ENCODE measurements at places on chromosomes 2 and 18. TPM values are rescaled to one million over a fixed set of nuclear protein-coding genes. Genes with fewer than 3 reads are reported as not detected.

DNA sequence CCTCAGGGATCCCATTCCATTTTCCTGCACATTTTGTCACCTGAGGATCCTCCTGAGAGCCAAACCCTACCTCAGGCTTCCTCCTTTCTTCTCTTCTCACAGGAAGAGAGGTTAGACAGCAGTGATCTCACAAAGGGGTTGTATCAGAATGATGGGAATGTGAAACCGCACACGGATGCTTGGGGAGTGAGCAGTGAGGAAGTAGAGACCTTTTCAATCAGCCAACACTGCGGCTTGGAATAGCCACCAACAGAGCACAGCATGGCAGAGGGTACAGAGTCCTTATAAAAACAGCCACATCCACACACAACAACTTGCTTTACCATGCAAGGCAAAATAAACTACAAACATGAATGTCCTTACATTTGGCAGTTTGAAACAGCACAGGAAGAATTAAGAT lies 8.7 kb downstream of the TMEM182 start:
- H3K27ac ChIP-seq: no peak overlapping the region
- no peak overlapping the region for H3K4me3 ChIP-seq
- H3K27me3 ChIP-seq: no peaks in the 10 kb centered on the region
- H3K4me1 ChIP-seq: peaks cover 10% of the 10 kb centered on the region
- no peaks in the 10 kb centered on the region for H3K36me3 ChIP-seq

DNA sequence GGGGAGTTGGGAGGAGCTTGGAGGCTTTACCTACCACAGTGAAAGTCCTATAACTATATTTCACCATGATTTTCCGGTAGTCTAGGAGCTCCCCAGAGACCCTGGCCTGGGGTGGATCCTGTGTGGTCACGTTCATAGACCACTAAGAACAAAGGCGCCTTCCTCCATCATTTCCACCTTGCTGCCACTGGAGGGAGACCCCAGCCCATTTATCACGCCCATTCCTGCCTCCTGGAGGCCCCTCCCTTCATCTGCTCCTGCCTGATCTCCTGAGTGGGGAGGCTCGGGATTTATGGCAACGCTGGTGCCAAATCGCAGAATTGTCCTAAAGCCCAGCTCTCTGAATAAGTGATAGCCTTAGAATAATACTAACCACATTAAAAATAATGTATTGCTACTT lies 507.6 kb upstream of the SPHKAP start:
- H3K4me1 ChIP-seq: peaks cover 5% of the 10 kb centered on the region
- H3K4me3 ChIP-seq: no peak overlapping the region
- peaks cover under 1% of the 10 kb centered on the region for H3K27me3 ChIP-seq
- no peak for DNase-seq

DNA sequence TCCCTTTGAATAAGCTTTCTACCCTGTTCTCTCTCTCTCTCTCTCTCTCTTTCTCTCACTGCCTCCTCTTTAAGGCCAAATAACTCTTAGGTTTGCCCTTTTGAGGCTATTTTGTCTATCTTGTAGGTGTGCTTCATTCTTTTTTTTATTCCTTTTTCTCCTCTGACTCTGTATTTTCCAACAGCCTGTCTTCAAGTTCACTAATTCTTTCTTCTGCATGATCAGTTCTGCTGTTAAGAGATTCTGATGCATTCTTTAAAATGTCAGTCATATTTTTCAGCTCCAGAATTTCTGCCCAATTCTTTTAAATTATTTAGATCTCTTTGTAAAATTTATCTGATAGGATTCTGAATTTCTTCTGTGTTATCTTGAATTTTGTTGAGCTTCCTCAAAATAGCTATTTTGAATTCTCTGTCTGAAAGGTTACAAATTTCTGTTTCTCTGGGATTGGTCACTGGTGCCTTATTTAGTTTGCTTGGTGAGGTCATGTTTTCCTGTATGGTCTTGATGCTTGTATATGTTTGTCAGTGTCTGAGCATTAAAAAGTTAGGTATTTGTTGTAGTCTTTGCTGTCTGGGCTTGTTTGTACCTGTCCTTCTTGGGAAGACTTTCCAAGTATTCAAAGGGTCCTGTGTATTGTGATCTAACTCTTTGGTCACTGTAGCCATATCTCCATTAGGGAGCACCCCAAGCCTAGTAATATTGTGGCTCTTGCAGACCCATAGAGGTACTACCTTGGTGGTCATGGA lies 35.4 kb upstream of the DYNC1I2 start:
- peaks cover 25% of the 10 kb centered on the region for H3K27me3 ChIP-seq
- DNase-seq: no peak
- peaks cover 12% of the 10 kb centered on the region for H3K4me1 ChIP-seq
- H3K4me3 ChIP-seq: no peak overlapping the region
- H3K36me3 ChIP-seq: peaks cover 7% of the 10 kb centered on the region

Gene SLC9A4
- total RNA-seq: not detected

GRCh38 chr2:86283411-86284030 lies 53.9 kb downstream of the REEP1 start:
- H3K4me3 ChIP-seq: no peak overlapping the region
- no peak for DNase-seq
- H3K27ac ChIP-seq: no peak overlapping the region
- H3K27me3 ChIP-seq: peaks cover 37% of the 10 kb centered on the region

Gene ACMSD
- not detected for total RNA-seq

DNA sequence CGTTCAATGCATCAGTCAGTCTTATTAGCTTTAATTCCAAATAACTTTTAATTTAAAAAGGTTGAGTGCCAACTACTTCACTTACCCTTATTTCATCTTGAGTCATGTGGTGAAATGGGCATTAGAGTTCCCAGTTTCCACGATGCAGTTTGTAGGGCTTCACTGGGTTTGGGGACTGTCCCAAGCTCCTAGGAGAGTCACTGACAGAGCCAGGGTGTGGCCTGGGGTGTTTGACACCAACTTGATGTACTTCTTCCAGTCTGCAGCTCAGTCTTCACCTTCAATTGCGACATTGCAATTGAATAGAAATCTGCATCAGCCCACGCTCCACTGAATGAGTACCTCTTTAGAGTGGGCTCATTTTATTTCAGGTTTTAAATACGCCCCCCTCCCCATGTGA lies 165.3 kb downstream of the ARL4C start:
- no peaks in the 10 kb centered on the region for H3K36me3 ChIP-seq
- H3K4me3 ChIP-seq: no peak overlapping the region
- peaks cover 30% of the 10 kb centered on the region for H3K27me3 ChIP-seq
- no peak overlapping the region for H3K27ac ChIP-seq
- H3K4me1 ChIP-seq: peaks cover 9% of the 10 kb centered on the region

Gene LIMS2
- 59.6 TPM for total RNA-seq

- H3K4me3 ChIP-seq: no peak overlapping the region
- H3K27me3 ChIP-seq: peaks cover 11% of the 10 kb centered on the region
- DNase-seq: no peak
- no peaks in the 10 kb centered on the region for H3K36me3 ChIP-seq
These were observed 172.8 kb upstream of the SPRED2 start for GRCh38 chr2:65605058-65605742.

DNA sequence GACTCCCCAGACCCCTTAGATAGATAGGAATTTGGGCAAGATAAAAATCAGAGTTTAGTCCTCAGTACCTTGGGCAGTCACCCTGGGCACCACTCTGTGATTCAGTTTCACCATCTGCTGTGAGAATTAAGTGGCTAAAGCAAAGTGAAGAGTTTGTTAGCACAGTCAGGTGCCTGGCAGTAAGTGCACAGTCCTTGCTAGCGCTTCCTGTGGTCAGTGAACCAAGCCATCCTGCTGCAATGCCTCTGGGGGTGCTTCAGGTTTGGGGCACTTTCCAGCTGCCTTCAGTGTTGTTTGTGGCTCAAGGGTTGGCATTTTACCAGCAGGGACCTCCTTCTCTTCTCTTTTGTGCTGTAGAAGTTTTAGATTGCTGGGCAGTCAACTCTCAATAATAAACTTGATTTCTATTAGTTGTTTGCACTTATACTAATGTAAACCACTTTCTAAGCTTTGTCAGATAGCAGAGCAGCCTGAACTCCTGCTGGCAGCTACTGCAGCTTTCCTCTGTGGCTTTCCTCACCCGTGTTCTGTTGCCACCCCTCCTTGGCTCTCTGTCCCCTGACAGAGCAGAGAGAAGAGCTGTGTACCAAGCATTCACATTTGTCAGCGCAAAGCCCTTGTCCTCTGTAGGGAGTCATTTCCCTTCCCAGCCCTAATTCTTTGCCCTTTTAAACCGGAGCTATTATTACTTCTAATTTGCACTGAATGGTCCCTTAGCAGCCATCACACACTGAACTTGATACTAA lies 48.4 kb upstream of the RMP24 start:
- H3K27ac ChIP-seq: no peak overlapping the region
- peaks cover 16% of the 10 kb centered on the region for H3K27me3 ChIP-seq
- no peaks in the 10 kb centered on the region for H3K4me1 ChIP-seq
- no peak overlapping the region for H3K4me3 ChIP-seq
- DNase-seq: no peak

DNA sequence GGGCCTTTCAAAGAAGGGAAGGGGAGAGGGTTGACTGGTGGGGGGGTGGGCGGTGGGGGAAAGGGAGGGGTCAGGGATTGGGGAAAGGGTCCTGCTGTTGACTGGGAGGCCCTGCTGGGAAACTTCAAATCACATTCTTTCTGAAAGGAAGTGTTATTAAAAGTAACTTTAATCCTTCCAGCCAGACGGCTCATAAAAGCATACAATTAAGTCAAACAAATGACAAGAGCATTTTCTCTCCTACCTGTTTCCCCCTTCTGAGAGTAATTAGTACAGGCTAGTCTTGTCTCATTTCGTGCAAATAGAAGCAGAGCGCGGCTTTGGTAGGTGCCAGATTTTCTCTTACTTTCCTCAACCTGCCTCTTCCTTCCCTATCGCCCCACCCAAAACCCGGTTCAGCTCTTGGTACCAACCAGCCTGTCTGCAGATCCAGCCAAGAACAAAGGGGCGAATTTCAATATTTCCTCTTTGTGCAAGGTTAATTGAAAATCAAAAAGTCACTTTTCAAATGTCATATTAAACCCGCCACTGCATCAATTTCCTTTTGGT lies 2112.6 kb upstream of the PIK3C3 start:
- H3K27ac ChIP-seq: no peak overlapping the region
- no peak for DNase-seq
- H3K4me3 ChIP-seq: no peak overlapping the region
- no peaks in the 10 kb centered on the region for H3K36me3 ChIP-seq
- peaks cover 27% of the 10 kb centered on the region for H3K4me1 ChIP-seq
- H3K27me3 ChIP-seq: peaks cover 4% of the 10 kb centered on the region

DNA sequence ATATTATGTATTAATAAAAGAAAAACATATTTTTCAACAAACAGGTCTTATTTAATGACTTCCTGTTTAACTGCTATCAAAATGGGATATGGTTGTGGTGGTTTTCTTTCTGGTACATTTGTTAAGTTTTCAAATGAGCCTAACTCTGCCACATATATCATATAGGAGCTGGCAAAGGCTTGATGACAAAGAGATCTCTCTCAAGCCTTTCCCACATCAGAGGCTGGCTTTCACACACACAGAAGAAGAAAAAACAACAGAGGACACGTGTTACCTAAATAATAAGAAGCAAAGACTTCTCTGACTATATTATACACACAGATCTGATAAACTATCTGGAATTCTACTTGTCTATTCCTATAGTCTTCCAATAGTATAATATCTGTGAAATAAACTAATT lies 46.1 kb downstream of the CFAP36 start:
- H3K4me3 ChIP-seq: no peak overlapping the region
- peaks cover 54% of the 10 kb centered on the region for H3K36me3 ChIP-seq
- peaks cover 2% of the 10 kb centered on the region for H3K27me3 ChIP-seq
- no peaks in the 10 kb centered on the region for H3K4me1 ChIP-seq

DNA sequence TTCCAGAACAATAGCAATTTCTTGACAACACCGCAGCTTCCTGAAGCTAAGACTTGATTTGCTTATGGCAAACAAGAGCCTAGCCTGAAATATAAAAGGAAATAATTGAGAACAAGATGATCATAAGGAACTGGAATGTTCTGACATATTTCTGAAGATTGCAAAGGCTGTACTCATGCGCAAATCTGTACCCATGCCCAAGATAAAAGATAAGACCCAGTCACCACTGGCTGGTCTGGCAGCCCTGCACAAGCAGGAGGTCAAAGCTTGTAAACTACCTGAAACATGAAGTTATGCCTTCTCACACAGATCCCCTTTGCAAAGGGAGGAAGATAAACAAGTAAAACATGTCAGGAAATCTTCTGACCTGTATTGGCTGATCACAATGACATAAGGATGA lies 160.8 kb upstream of the GYPC start:
- DNase-seq: no peak
- H3K36me3 ChIP-seq: no peaks in the 10 kb centered on the region
- no peak overlapping the region for H3K4me3 ChIP-seq

Gene ARHGEF33
- total RNA-seq: 0.72 TPM

DNA sequence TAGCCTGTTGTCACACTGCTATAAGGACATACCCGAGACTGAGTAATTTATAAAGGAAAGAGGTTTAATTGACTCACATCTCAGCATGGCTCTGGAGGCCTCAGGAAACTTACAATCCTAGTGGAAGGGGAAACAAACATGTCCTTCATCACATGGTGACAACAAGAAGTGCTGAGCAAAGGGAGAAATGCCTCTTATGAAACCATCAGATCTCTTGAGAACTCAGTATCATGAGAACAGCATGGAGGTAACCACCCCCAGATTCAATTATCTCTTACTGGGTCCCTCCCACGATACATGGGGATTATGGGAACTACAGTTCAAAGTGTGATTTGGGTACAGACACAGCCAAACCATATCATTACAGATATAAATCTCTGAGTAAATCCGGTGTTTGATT lies 148.7 kb downstream of the PRPF40A start:
- DNase-seq: no peak
- H3K36me3 ChIP-seq: peaks cover 8% of the 10 kb centered on the region
- no peak overlapping the region for H3K4me3 ChIP-seq

Gene NEU4
- 0.13 TPM for total RNA-seq

DNA sequence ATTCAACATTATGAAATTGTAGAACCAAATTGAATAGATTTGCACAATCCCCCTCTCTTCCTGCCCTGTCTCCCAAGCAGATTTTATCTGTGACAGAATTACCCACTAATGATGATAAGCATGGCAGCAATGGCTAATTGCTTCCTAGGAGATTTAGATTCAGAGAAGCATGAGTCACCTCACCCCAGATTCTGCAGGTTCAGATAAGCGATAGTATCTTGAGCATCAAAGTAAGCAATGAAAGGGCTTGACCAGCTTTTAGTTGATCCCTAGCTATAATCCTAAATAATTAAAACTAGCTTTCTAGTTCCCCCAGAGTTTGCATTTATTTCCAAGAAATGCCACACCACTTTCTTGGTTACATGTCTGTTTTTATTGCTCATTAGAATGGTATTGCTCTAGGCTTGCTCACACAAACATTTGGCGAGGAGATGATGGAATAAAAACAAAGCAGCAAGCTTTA lies 204.3 kb downstream of the GULP1 start:
- H3K27me3 ChIP-seq: peaks cover 3% of the 10 kb centered on the region
- H3K4me1 ChIP-seq: peaks cover 48% of the 10 kb centered on the region
- peak overlapping the region; percentile 17 for H3K4me3 ChIP-seq
- peak; percentile 84 for DNase-seq

Gene COX5B
- total RNA-seq: 235 TPM

- DNase-seq: no peak
- peaks cover 5% of the 10 kb centered on the region for H3K27me3 ChIP-seq
- no peak overlapping the region for H3K4me3 ChIP-seq
- H3K4me1 ChIP-seq: peaks cover 18% of the 10 kb centered on the region
- no peak overlapping the region for H3K27ac ChIP-seq
These were observed 62.5 kb upstream of the B3GNT7 start for GRCh38 chr2:231332872-231333500.

Gene G6PC2
- not detected for total RNA-seq
